ENCODE measurements at places on chromosomes 6 and 20.
A peak's percentile ranks its signal among the peaks of the same experiment; 100 is the strongest.

DNA sequence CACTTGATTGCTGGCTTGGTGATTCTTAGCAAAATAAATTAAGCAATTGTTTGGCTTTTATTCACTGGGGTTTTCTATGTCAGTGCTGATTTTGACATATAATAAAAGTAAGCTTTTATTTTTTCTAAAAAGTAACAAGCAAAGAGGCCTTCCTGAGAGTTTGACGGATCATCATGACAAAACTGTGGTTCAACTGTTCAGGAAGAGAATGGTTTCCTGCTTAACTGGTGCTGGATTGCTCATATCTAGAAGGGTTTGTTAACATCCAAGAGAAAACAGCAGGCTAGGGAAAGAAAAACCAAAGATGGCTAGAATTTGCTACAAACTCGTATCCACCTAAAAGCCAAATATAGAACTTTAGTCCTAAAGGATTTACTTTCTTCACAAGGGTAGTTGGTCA is 21.2 kb downstream of the SERPINB1 start:
- DNase-seq: no peak

DNA sequence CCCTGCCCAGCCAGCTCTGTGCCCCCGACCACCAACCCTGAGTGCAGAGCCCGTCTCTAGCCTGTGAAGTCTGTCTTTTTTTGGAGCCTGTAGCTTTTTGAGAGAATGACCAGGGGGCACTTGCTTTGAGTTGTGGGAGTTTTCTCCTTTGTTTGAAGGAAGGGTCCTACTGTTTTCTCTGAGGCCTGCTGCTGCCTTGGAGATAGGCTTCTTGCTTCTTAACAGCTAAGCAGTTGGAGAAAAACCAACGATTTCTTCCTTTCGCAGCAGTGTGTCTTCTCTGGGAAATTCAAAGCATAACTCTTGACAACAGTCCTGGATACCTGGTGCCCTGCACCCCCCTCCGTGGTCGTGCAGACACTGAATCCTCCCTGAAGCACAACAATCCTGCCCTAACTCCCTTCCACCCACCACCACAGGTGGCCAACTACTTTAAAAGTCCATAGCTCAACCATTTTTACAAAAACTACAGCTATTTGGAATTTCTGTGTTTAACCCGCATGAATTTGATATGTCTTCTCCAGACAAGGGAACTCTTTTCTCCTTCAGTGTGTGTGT is 61.0 kb downstream of the FAM50B start:
- DNase-seq: no peak

GRCh38 chr20:38932457-38933120 is 6.4 kb downstream of the FAM83D start:
- DNase-seq: no peak

- DNase-seq: no peak
These were observed 92.3 kb downstream of the RFPL4B start for GRCh38 chr6:112439432-112439831.

- DNase-seq: peak; percentile 64
These were observed 16.1 kb upstream of the CCN6 start for GRCh38 chr6:112037783-112038216.

DNA sequence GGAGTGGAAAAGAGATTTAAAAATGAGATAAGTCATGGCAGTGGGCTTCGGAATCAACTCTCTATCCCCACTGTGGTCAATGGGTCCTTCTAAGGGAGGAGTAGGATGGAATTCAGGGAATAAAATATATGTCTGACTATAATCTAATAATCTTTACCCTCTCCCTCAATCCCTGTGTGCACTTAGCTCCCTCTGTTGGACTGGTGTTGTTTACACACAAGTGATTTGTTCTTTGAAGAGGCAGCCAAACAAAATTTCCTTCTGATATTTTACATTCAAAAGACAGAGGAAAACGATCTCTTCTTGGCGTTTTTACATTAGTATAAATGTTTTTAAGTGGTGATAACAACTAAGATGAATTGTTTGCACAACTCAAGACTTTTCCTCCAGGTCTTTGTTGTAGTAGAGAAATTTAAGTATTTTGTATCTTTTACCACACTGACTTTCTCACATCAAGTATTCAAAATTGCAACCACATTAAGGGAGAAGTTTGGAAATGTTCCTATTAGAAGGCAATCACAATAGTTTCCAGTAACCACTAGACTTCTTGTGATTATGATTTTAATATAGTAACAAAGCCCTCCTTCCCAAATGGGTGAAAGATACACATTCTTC is 317.8 kb downstream of the CENPW start:
- no peak for DNase-seq

- DNase-seq: no peak
These were observed 16.0 kb downstream of the TMEM151B start for GRCh38 chr6:44286285-44286565.

DNA sequence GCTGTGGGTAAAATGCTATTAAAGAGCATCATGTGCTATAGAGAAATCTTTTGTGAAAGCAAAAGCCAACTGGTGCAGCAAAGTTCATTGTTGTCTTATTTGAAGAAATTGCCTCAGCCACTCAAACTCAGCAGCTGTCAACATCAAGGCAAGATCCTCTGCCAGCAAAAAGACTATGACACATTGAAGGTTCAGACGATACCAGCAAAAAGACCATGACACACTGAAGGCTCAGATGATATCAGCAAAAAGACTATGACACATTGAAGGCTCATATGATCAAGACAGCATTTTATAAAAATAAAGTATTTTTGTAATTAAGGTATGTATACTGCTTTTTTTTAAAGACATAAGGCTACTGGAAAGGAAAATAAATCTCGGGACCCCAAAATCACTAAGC is 118.4 kb upstream of the RUNX2 start:
- no peak for DNase-seq

- DNase-seq: peak; percentile 43
These were observed 52.0 kb downstream of the ITCH start for GRCh38 chr20:34415079-34415478.

- DNase-seq: no peak
These were observed 63.6 kb downstream of the IPCEF1 start for GRCh38 chr6:154292855-154293519.

- no peak for DNase-seq
These were observed 3.5 kb upstream of the SLC22A2 start for GRCh38 chr6:160261991-160262680.

GRCh38 chr20:23641936-23642751 is 4.4 kb upstream of the CST3 start:
- peak; percentile 79 for DNase-seq

DNA sequence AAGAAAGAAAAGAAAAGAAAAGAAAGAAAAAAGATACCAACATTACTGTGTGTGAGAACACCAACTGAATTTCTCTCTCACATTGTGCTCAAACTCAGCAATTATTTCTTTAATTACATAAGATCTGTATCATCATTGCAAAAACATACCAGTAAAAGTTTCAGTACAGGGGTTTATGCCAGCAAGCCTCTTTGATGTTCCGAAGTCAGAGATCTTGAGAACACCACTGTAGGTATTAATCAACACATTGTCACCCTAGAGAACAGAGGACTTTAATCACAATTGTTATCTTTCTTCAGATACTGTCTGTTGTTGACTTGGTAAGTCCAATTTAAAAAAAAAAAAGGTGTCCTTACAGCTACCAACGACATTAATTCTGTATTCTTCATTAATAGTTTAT is 60.9 kb upstream of the MAP7 start:
- no peak for DNase-seq

Data from inflammatory macrophage (primary cell).